ENCODE measurements at places on chromosomes 7 and 10.

- DNase-seq, result no peak
Observed at GRCh38 chr7:87139514-87139913, 12.7 kb upstream of the DMTF1 start.

DNA sequence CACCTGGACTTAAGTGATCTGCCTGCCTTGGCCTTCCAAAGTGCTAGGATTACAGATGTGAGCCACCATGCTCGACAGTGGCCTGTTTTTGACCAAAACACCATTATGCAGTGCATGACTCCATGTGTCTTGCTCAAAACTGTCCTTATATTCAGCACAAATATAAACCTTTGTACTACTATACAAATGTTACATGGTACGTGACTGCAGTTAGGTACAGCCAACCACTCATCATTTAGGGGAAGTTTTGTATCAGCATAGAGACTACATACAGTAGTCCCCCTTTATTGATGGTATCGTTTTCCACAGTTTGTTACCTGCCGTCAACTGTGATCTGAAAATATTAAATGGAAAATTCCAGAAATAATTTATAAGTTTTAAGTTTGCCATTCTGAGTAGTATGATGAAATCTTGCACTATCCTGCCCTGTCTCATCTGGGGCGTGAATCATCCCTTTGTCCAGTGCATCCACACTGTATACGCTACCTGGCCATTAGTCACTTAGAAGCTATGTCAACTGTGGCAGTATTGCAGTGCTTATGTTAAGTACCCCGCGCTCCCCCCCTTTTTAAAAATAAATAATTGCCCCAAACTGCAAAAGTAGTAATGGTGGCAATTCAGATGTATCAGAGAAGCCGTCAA, 23.3 kb upstream of the ZNF282 start:
- DNase-seq, result no peak

- DNase-seq, result no peak
Observed at GRCh38 chr10:11274452-11274851, 256.8 kb downstream of the CELF2 start.

- no peak for DNase-seq
Observed at GRCh38 chr10:110641256-110641655, 2.9 kb upstream of the RBM20 start.

DNA sequence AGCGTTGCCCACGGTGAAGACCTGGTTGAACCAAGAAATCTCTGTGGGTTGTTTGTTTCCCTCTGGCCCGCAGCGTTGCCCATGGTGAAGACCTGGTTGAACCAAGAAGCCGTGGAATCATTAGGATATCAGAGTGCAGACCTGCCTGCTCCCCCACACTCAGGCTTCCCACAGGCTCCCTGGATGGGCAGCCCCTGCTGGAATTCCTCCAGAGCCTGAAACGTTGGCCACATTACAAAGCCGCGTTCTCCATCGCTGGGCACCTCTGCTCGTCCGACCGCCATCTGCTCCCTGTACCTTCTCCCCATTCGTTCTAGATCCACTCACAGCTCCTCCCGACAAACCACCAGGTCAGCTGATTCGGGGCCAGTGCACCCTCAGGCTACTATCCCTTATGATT, 266.9 kb upstream of the SHH start:
- no peak for DNase-seq

DNA sequence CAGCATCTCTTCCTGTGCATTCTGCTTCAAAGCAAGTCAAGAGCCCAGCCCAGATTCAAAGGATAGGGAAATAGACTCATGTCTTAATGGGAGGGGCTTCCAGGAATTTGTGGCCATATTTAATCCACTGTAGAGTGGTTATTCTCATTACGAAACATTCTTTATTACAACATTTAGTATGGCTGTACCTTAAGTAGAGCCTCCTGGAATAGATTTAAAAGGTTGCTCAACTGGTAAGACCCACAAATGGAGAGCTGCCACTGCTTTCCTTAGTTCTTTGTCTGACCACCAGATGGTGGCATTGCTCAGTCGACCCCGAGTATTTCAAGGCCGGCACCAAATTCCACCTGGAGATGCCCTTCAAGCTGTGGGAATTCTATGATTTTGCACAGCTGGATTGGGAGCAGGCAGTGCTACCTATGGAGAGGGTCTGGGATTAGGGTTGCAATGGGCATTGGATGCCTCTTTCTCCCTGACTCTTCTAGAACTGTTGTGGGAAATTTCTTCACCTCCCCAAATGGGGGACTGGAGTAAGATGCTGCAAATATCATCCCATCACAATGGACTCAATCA, 102.2 kb downstream of the RBM20 start:
- peak; percentile 23 for DNase-seq

GRCh38 chr10:37478381-37478780, 353.0 kb downstream of the ANKRD30A start:
- no peak for DNase-seq

- DNase-seq, result no peak
Observed at GRCh38 chr10:3435671-3436070, 263.1 kb upstream of the PITRM1 start.

DNA sequence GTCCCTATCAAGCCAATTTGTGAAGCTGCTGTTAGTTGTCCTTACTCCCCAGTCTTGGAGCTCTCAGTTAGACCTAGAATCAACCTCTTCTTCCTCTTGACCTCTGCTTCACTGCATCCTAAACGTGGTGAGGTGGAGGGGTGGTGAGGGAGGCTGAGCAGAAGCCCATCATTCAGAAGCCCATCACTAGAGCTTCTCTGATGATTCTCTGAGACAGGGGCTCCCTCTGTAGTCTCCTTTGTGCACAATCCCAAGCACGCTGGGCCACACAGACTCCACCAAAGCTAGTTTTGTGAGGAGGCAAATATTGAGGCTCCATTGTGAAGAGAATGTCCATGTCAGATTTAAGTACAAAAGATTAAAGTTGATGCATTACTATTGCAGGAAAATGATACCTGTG, 163.8 kb upstream of the PRSS1 start:
- no peak for DNase-seq

DNA sequence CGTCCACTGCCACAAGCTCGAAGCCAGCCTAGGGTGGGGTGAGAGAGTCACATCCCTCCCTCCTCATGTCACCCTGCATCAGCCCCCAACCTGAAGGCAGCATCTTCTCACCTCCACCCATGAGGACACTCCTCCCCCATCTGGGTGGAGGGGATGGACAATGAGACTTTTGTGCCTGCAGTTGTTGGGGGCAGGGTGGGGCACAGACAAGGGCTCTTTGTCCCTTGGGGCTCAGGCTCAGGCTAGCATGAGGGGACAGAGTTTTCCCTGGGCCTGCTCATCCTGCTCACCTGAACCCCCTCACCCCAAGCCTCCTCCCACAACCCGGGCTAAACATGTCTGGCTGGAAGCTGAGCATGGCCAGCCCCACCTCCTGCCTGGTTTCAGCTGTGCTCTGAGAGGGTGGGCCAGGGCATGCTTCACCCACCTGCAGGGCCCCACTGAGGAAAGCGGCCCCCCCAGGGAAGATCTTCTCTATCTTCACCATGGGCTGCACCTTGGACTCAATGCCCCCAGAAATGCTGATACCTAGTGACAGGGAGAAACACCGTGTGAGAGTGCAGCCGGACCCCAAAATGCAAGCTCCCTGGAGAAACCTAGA, 9.3 kb downstream of the LZTS2 start:
- DNase-seq, result no peak

DNA sequence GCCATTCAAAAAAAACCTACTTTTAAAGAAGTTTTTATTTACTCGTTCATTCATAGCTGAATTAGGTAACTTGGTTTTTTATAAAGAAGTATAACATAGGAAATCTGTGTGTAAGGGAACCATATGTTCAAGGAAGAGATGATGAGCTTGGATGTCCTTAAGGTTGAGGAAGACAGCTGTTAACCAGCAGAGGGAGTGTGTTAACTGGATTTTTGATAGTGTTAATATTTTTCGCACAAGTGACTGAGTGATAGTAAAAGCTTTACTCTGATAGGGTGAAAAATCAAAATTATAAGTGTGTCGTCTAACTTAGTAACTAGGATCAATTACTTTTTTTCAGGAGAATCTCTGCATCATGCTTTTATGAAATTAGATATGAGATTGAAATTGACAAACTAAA, 134.7 kb downstream of the ARL5B start:
- DNase-seq, result no peak

DNA sequence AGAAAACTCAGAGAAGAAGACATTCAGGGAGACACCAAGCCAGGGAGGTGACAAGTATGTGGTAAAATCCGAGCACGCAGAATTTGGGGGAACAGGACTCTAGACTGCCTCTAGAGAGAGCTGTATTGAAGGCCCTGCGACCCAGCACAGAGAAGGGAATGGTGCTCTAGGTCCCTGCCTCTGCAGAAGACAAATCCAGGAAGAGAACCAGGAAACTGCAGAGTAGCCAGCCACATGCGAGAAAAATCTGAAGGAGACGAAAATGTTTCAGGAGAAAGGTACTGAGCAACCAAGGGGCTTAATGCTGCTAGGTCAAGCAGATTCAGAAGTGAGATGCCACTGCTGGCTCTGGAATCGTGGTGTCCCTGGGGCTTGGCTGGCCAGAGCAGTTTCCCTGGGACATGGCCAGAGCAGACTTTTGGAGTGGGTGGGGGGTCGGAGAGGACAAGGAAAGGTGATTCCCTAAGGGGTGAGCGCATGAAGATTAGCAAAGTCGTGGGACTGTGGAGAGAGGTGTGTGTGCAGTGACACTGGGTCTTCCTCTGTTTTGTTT, 158.0 kb upstream of the KLF6 start:
- no peak for DNase-seq

DNA sequence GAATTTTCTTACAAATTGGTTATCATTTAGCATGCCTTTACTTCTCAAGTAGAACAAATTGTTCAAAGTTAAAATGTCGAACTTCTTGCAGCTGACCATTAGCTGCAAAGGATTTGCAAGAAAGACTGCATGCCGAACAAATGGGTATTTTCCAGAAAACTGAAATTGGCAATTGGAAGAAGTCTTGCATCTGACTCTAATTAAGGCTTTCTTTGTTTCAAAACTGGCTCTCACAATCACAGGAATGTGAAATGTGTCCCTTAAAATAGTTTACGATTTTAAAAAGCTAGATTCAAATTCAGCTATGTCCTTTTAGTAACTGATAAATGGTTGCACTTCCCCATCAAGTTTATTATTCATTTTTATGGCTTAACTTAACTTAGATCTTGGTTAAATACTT, 207.9 kb downstream of the ARL4A start:
- DNase-seq, result no peak

DNA sequence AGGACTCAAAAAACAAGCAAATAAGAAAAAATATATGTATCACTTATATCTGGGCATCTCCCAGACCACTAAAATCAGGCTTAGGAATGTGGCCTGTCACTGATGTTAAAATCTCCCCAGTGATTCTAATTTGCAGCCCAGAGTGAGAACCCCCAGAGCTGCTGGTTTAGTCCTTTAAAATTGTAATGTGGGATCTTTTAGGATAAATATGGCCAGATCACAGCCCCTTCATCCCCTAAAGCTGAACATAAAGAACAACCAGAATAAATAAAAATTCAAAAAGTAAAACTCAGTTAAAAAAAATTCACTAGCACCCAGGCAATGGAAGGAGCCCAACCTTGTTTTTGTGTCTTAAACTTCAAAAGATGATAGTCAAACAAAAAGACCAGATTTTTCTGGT, 46.4 kb upstream of the MTURN start:
- no peak for DNase-seq

DNA sequence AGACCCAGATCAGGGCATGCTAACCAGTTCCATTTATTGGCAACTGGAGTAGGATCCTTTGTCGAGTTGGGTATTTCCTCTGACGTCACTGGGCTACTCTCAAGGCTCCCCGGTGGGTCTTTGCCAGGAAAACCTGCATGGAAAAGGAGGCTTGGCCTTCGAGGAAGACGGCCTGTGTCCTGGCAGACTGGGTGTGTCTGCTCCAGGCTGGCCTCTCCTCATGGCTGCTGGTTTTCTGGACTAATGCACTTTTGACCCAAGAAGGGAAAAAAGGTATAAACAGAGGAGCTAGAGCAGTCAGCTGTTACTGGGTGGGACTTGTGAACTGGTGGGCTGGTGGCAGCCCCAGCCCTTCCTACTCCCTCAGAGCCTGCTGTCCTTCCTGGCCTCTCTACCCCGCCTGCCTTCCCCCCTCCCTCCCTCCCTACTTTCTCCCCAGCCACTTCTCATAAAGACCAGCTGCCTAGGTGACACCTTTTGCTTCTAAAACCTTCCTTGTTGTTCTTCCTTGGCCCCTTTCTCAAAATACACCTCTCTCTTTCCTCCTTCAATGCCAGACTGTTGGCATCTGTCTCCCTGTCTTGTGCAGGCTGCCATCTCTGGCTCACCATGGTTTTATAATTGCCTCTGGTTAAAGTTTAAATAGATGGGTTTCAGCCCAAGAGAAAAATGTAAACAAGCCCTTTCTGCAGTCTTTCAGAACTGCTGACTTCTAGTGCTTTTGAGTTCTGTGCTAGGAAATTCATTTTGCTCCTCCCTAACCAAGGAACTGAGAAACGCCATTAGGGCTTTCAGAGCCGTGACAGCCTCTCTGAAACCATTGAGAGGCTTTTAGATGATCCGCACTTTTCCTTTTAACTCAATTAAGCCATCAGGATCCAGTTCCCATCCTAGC, 101.8 kb upstream of the MKLN1 start:
- no peak for DNase-seq

- DNase-seq, result no peak
Observed at GRCh38 chr7:41731493-41732435, 28.9 kb upstream of the INHBA start.

GRCh38 chr7:31850601-31851000, 163.6 kb downstream of the PPP1R17 start:
- no peak for DNase-seq

DNA sequence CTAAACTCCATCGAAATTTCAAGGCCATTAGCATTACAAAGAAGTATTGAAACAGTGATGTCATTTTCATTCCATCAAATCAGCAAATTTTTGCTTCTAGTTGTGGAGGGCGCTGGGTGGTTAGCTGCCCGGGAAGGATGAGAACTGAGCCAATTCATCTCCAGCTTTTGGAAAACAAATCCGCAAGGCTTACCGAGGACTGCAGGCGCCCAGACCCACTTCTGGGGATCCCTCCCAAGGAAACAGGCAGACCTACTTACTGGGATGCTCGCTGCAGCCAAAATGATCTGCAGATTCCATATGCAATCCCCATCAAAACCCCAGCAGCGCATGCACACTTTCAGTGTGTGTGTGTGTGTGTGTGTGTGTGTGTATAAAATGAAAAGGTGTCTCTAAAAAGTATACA, 19.2 kb downstream of the TNRC18 start:
- no peak for DNase-seq

GRCh38 chr10:91251430-91252056, 31.1 kb downstream of the PCGF5 start:
- DNase-seq, result no peak

GRCh38 chr10:131195558-131196159, 115.9 kb downstream of the TCERG1L start:
- DNase-seq, result no peak

Data from GF-D8 (cell line).